Liver (tissue), 10 donors: ENCODE measurements at places on chromosomes 6 and 20. TPM values are rescaled to one million over a fixed set of nuclear protein-coding genes. Genes with fewer than 3 reads are reported as not detected.

The TREM2 gene
- polyA plus RNA-seq = 0.90 TPM

The PAX1 gene
- not detected for polyA plus RNA-seq

The SSTR4 gene
- not detected for polyA plus RNA-seq

The GHRH gene
- polyA plus RNA-seq = not detected

The GPX5 gene
- polyA plus RNA-seq = not detected

The MUC22 gene
- not detected for polyA plus RNA-seq

The CCM2L gene
- 1.2 TPM for polyA plus RNA-seq

The GMPR gene
- polyA plus RNA-seq = 2.1 TPM

The HMGCLL1 gene
- polyA plus RNA-seq = 0.49 TPM

The LY86 gene
- polyA plus RNA-seq = 5.0 TPM

The BCAS1 gene
- polyA plus RNA-seq = 0.06 TPM

The KCNK5 gene
- polyA plus RNA-seq = 5.4 TPM

The DEF6 gene
- 1.0 TPM for polyA plus RNA-seq

The PSORS1C2 gene
- polyA plus RNA-seq = not detected

The SPATS1 gene
- not detected for polyA plus RNA-seq

The IP6K3 gene
- 6.4 TPM for polyA plus RNA-seq

The LY6G6F gene
- not detected for polyA plus RNA-seq

The CGAS gene
- 0.47 TPM for polyA plus RNA-seq

The PKIB gene
- polyA plus RNA-seq = 3.5 TPM

The PNPLA1 gene
- 0.07 TPM for polyA plus RNA-seq

The CDK5RAP1 gene
- polyA plus RNA-seq = 11.3 TPM

The FOXA2 gene
- 12.7 TPM for polyA plus RNA-seq

The RIMS1 gene
- not detected for polyA plus RNA-seq

The MUCL3 gene
- not detected for polyA plus RNA-seq

The SIRPD gene
- polyA plus RNA-seq = not detected

The FAM110A gene
- polyA plus RNA-seq = 2.4 TPM
